ENCODE measurements at places on chromosomes 3 and 15.

- DNase-seq, result no peak
Observed at GRCh38 chr3:32256206-32256605, 17.7 kb downstream of the CMTM8 start.

GRCh38 chr3:52406231-52406661 is 38.7 kb downstream of the SEMA3G start:
- no peak for DNase-seq

- DNase-seq, result peak; percentile 81
Observed at GRCh38 chr3:101780661-101781060, 1.6 kb downstream of the NXPE3 start.

GRCh38 chr3:84755860-84756259 is 202.9 kb upstream of the CADM2 start:
- no peak for DNase-seq

All from RPMI7951 (cell line).